Neural progenitor cell (in vitro differentiated cells): ENCODE measurements at places on chromosomes 11 and 22.
A peak's percentile ranks its signal among the peaks of the same experiment; 100 is the strongest.

- DNase-seq: peak; percentile 63
Observed at GRCh38 chr11:2561696-2562581, 117.1 kb downstream of the KCNQ1 start.

GRCh38 chr11:30206249-30206996, 24.4 kb upstream of the FSHB start:
- DNase-seq: no peak

DNA sequence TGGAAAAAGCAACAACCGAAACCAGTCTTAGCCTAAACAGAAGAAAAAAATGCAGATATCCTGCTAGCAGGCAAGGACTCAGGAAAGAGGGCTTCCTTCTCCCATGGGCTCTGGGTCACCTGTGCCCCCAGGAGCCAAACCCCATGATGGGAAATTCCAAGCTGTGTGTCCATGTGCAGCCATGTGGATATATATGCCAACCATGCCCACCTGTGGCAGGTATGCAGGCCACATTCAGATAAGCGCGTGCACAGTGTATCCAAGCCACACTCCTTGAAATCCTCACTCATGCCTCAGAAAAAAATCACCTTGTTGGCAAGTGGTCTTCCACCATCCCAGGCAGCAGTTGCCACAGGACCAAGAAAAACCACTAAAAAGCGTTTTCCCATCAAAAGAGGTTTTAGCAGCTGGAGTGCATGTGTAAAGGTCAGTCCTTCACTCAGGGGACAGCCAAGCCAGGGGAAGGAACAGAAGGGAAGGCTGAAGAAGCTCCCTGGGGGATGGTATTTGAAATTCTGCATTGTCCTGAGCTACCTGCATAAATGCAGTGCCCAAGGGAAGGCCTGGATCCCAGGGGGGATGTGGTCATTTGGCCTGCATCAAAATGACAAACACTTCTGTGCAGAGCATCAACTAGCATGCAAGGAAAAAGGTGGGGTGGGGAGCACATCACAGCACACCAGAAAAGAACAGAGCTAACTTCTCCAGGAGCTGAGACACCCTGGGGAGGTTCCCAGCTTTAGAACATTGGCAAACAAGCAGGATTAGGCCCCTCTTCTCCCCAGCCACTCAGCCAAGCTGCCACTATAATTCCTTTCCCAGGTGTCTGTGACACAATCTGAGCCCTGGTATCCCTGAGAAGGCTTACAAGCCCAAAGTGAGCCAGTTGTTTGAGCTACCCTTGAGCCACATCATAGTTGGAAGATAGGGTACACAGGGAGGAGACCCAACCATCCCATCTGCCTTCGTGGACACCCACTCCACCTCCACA, 76.2 kb downstream of the GALNT18 start:
- DNase-seq: no peak

GRCh38 chr11:78981153-78981552, 406.5 kb upstream of the NARS2 start:
- no peak for DNase-seq
